ENCODE measurements at places on chromosomes 2 and 18.

- no peak for DNase-seq
Measured at GRCh38 chr2:196263181-196263747, 91.9 kb upstream of the STK17B start.

DNA sequence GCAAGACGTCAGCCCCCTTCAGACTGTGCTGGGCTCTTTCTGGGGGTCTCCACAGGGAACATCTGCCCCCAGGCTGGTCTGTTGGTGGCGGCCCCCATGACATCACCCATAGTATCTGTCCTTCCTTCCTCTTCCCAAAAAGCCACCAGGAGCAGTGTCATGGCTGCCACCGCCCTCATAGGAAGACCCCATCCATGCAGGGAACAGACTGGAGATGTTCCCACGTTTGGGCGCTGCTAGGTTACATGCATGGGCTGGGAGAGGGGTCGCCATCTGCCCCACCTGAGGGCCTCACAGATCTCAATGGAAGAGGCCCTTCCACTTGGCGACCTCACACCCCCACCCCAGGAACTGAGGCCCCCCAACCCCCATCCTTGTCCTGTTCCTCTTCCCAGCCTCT lies 5.1 kb downstream of the SPATA3 start:
- DNase-seq, result no peak

- DNase-seq, result no peak
Measured at GRCh38 chr2:240769096-240769495, 50.9 kb downstream of the KIF1A start.

DNA sequence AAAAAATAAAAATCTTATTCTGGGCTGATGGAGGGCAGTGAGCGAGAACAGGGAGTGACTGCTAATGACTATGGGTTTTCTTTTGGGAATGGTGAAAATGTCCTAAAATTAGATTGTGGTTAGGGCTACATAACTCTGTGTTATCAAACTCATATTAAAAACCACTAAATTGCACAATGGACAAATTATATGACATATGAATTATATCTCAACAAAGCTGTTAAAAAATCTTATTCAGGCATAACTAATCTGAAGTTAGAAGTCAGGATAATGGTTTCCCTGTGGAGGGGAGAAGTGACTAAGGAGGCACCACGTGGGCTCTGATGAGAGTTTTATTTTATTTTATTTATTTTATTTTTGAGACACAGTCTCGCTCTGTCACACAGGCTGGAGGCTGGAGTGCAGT lies 32.1 kb upstream of the DPP4 start:
- peak; percentile 76 for DNase-seq

DNA sequence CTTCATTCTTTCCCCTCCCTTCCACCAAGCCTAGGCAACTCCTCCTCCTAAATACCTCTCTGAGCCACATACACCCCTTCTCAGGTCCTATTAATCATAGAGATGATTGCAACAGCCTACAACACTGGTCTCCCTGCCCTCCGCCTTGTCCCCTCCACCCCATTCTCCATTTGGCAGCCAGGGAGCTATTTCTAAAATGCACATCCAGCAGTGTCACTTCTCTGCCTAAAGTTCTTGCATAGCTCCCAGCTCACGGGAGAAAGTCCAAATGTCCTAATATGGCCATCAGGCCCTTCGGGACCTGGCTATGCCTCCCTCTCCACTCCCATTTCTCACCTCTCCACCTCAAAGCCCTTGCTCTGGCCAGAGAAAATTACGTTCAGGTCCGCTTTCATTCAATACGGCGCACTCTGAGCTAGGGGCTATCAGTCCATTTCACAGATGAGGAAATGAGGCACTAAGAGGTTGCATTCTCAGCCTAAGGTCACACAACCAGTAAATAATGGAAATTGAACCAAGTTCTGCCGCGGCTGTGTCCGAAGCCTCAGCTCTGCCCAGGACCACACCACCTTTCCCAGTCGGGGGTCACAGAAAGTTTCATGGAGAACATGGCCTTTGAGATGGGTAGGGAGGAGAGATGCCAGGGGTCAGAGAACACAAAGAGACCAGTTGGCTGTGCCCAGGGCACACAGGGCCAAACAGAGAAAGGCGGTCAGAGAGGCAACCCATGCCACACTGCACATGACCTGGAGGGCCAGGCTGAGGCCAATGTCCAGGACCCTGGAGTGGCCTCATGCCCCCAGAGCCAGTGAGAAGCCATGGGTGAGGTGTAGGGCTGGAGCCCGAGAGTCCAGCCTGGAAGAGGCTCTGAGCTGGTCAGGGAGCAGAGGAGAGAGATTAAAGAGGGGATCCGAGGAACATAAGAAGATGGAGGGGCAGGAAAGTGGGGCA lies 72.8 kb downstream of the TNS1 start:
- DNase-seq, result peak; percentile 69
